ENCODE measurements at places on chromosomes 4 and X. TPM values are rescaled to one million over a fixed set of nuclear protein-coding genes. Genes with fewer than 3 reads are reported as not detected.

DNA sequence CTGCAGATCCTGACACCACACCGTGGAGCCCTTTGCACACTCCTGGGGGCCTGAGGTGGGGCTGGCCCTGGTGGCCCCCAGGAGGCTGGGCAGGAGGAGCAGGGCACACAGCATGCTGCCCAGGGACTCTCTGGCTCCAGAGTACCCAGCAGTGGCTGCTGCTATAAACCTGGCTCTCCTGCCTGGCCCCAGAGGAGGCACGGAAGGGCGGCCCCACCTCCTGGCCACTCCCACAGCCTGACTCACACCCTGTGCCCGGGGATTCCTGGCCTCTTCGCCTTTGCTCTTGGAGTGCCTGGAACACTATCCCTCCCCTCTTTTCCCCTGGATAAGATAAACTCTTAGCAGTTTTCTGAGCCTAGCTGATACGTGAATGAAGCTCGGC, at the start of gene PSAPL1:
Gene PSAPL1, minus strand, starts transcription at position 165 of the 385 bp plus-strand sequence. Its CDS starts 51 bp downstream, at position 114.
- H3K36me3 ChIP-seq = no peaks in the 10 kb centered on the region
- H3K4me1 ChIP-seq = no peaks in the 10 kb centered on the region
- DNase-seq = peak; percentile 39
- H3K4me3 ChIP-seq = no peak within 1 kb of the TSS

GRCh38 chr4:11564021-11564420, 135.3 kb upstream of the HS3ST1 start:
- no peak for DNase-seq
- no peak overlapping the region for H3K4me3 ChIP-seq
- no peak overlapping the region for H3K27ac ChIP-seq
- no peaks in the 10 kb centered on the region for H3K36me3 ChIP-seq
- H3K27me3 ChIP-seq = peaks cover 3% of the 10 kb centered on the region
- peaks cover 7% of the 10 kb centered on the region for H3K4me1 ChIP-seq

DNA sequence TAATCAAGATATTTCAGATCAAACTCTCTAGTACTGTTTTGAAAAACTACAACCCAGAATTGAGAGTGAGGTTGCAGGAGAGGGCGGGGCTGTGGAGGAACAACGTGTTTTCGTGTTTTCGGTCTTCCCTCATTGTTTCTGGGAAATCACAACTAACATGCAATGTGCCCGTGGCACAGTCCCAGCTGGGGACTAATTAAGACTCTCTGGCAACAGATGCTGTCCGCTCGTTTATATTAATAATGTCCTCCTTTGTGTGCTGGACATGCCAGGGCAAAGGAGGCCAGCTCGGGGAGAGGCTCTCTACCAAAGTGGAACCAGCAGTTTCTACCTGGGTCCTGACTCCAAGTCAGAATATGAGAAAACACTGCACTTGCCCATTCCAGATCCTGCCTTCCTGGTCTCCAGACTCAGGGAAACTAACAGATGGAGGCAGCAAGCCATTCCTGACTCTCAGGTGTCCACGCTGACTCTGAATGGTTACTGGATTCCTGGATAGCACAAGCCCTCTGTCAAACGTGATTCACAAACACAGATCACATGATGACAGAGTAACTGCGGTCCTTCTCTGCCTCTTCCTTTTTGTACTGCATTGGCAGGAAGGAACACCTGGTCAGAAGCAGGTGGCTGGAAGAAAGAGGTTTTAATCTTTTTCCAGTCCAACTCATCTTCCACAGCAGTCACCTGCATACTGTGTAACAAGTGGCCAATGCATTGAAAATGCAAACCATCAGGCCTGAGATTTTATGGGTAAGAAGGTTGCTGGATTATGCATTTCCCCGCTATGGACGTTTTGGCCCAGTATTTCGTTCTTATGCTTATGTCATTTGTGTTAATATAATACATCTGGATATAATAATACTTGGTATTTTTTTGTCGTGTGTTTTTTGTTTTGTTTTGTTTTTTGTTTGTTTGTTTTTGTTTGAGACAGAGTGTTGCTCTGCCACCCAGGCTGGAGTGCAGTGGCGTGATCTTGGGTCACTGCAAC, 65.0 kb downstream of the COQ2 start:
- peak overlapping the region; percentile 92 for H3K27ac ChIP-seq
- peak overlapping the region; percentile 67 for H3K4me3 ChIP-seq
- no peaks in the 10 kb centered on the region for H3K36me3 ChIP-seq
- peaks cover 64% of the 10 kb centered on the region for H3K4me1 ChIP-seq
- no peaks in the 10 kb centered on the region for H3K27me3 ChIP-seq

Gene TCEAL2
- total RNA-seq = 0.81 TPM

- no peak for DNase-seq
- H3K4me3 ChIP-seq = no peak overlapping the region
- H3K4me1 ChIP-seq = peaks cover 61% of the 10 kb centered on the region
These were observed 3.9 kb upstream of the FAM9C start for GRCh38 chrX:13048280-13048679.

Gene GPR119
- total RNA-seq = not detected

DNA sequence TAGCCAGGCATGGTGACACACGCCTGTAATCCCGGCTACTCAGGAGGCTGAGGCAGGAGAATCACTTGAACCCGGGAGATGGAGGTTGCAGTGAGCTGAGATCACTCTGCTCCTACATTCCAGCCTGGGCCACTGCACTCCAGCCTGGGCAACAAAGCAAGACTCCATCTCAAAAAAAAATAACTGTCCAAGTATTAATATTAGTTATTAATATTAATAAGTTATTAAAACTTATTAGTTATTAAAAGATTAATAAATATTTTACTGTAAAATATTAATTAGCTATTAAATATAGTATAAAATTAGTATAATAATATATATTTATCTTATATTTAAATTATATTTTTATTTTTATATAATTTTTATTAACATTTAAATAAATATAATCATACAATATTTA, 19.5 kb upstream of the NDST3 start:
- no peak overlapping the region for H3K4me3 ChIP-seq
- no peak for DNase-seq
- H3K27ac ChIP-seq = no peak overlapping the region
- H3K36me3 ChIP-seq = no peaks in the 10 kb centered on the region
- no peaks in the 10 kb centered on the region for H3K27me3 ChIP-seq

- H3K4me3 ChIP-seq = no peak overlapping the region
- H3K27ac ChIP-seq = no peak overlapping the region
- DNase-seq = no peak
- no peaks in the 10 kb centered on the region for H3K36me3 ChIP-seq
These were observed 30.0 kb upstream of the FGG start for GRCh38 chr4:154642373-154643009.

DNA sequence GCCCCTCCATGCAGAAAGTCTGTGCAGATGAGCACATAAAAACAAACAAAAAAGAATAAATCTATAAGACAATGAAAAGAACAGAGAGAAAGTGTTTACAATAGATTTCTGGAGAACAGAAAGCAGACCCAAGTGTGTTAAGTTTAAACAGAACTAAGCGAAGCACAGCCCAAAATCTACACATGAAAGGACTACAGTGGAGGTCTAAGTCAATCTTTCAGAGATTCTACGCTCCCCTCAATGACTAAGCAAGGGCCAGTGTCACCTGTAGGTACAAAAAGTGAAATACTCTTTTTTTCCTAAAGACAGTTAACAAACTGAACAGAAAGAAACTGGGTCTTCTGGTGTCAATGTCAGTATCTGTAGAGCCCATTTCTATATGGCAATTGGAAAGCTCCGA, 18.2 kb downstream of the CLOCK start:
- H3K27me3 ChIP-seq = no peaks in the 10 kb centered on the region
- no peak overlapping the region for H3K4me3 ChIP-seq
- peaks cover 11% of the 10 kb centered on the region for H3K4me1 ChIP-seq

GRCh38 chrX:136752796-136753195, 27.9 kb downstream of the ARHGEF6 start:
- H3K4me3 ChIP-seq = no peak overlapping the region
- peak; percentile 18 for DNase-seq
- H3K27ac ChIP-seq = no peak overlapping the region
- H3K36me3 ChIP-seq = peaks cover 5% of the 10 kb centered on the region
- H3K4me1 ChIP-seq = peaks cover 80% of the 10 kb centered on the region

- H3K27ac ChIP-seq = peak overlapping the region; percentile 46
- DNase-seq = peak; percentile 47
- H3K27me3 ChIP-seq = no peaks in the 10 kb centered on the region
- peaks cover 7% of the 10 kb centered on the region for H3K36me3 ChIP-seq
- H3K4me1 ChIP-seq = peaks cover 5% of the 10 kb centered on the region
These were observed 586 bp downstream of the HERC5 start for GRCh38 chr4:88457307-88458103.

DNA sequence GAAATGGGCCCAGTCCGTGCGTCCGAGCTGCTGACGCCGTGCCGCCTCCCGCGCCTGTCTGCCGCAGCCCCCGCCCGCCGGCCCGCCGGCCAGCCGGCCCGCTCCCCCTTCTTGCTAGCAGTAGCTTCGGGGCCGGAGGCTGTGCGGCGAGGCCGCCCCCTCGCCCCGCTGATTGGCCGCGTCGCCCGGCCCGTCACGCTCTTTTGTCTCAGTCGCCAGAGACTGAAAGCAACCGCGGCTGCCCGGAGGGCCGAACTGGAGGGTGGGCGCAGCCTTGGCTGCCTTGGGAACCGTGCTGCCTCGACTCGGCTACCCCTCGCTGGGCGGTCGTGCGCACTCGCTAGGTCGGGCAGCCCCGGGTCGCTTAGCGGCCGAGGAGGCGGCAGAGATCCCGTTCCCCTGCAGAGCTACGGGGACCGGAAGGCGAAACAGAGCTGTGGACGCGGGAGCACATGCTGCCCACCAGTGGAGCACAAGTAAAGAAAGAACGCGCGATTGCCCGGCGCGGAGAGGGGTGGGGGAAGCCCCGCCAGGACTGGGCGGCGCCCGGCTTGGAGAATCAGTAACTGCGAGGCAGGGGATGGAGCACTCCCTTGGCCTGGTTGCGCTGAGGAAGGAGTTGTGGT, at the start of gene ZCCHC18:
Gene ZCCHC18, plus strand, starts transcription at position 198 of the 626 bp plus-strand sequence. CDS start 1,589 bp downstream, outside the sequence.
- H3K27ac ChIP-seq = no peak within 1 kb of the TSS
- peak; percentile 33 for DNase-seq

DNA sequence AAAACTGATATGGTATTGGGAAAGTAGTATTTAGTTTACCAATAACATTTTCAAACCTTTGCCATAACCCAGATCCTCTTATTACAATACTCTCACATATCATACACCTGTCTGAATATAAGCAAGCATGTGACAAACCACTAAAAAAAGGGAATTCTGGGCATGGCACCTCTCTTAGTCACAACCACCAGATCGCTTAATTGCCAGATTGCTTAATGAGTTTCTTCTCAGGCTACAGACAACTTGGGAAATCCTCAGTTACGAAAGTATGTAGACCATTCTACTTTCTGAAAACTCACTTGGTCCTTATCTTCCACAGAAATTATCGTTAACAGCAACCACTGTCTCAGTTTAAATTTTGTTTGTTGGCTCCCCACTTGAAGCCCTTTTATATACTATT, 2.1 kb downstream of the NAF1 start:
- no peak overlapping the region for H3K27ac ChIP-seq
- peaks cover 37% of the 10 kb centered on the region for H3K36me3 ChIP-seq

DNA sequence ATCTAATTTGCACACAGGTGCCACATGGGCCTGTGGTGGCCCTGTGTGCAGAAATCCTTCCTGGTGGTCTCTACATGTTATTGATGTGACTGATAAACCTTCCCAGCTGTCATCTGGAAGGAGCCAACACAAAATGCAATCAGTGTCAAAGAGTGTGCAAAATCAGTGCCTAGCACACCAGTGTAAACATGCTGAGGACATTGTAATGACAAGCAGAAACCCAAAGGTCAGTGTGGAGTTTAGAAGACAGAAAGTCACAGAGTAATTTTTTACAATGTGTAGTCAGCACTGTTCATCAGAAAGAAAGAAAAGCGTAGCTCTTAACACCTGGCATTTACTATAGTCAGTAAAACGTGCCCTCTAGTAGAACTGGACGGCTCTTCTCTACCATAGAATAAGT, 50.3 kb downstream of the PHKA2 start:
- no peaks in the 10 kb centered on the region for H3K4me1 ChIP-seq
- no peak overlapping the region for H3K4me3 ChIP-seq

GRCh38 chrX:133493366-133493765, 78.1 kb upstream of the GPC4 start:
- no peak overlapping the region for H3K27ac ChIP-seq
- H3K4me3 ChIP-seq = no peak overlapping the region
- no peaks in the 10 kb centered on the region for H3K4me1 ChIP-seq
- no peaks in the 10 kb centered on the region for H3K36me3 ChIP-seq

DNA sequence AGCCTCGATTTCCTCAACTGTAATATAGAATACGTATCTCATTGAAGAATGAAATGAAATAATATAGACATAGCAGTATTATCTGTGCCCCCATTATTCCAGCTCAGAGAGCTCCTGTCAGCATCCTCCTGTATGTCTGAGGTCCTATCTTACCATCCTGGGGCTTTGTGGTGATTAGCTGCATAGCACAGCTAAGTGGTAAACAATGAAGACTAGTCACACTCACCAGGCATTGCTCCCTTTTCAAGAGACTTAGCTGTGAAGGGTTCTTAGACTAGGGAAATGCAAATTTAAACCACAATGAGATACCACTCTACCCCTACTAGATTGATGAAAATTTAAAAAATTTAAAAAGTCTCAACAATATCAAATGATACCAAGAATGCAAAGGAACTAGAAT, 172.9 kb downstream of the SLC39A8 start:
- no peak for DNase-seq
- no peak overlapping the region for H3K4me3 ChIP-seq
- H3K4me1 ChIP-seq = no peaks in the 10 kb centered on the region
- no peaks in the 10 kb centered on the region for H3K27me3 ChIP-seq
- no peaks in the 10 kb centered on the region for H3K36me3 ChIP-seq

GRCh38 chr4:173073939-173074500, 94.6 kb upstream of the GALNT7 start:
- H3K4me3 ChIP-seq = no peak overlapping the region
- H3K4me1 ChIP-seq = no peaks in the 10 kb centered on the region
- H3K27me3 ChIP-seq = peaks cover under 1% of the 10 kb centered on the region
- peaks cover 2% of the 10 kb centered on the region for H3K36me3 ChIP-seq

Gene EVC
- not detected for total RNA-seq

- DNase-seq = no peak
- H3K4me1 ChIP-seq = no peaks in the 10 kb centered on the region
- no peaks in the 10 kb centered on the region for H3K27me3 ChIP-seq
- no peaks in the 10 kb centered on the region for H3K36me3 ChIP-seq
These were observed 143.6 kb upstream of the FAM47A start for GRCh38 chrX:34275699-34276098.

DNA sequence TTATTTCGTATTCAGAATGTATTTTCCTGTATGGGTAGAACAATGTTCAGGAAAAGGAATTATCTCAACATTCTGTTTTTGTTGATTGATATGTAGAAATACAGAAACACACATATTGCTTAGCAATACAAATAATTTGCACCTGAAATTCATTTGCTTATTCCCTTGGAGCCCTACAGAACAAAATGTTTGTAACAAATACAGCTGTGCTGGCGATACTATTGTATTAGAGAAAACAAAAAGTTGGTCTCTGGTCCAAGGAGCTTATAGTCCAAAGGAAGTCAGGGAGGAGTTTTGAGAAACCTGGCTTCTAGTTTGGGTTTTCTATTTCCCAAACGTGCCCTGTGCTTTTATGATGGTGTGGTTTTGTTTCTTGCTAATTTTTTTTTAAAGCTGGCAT, 37.8 kb upstream of the CAPN6 start:
- H3K27ac ChIP-seq = no peak overlapping the region
- H3K4me3 ChIP-seq = no peak overlapping the region
- H3K4me1 ChIP-seq = no peaks in the 10 kb centered on the region
- no peak for DNase-seq
- no peaks in the 10 kb centered on the region for H3K36me3 ChIP-seq
- peaks cover 2% of the 10 kb centered on the region for H3K27me3 ChIP-seq

Gene MAGEA1
- total RNA-seq = not detected

GRCh38 chr4:74738464-74739143, 55.7 kb downstream of the BTC start:
- DNase-seq = no peak
- no peak overlapping the region for H3K4me3 ChIP-seq
- H3K36me3 ChIP-seq = no peaks in the 10 kb centered on the region
- H3K27me3 ChIP-seq = no peaks in the 10 kb centered on the region
- H3K27ac ChIP-seq = no peak overlapping the region

GRCh38 chr4:185115827-185116232, 27.2 kb upstream of the SLC25A4 start:
- H3K4me1 ChIP-seq = no peaks in the 10 kb centered on the region

Gene F8
- 4.1 TPM for total RNA-seq
